ENCODE measurements at places on chromosomes 7 and 10.

GRCh38 chr10:102775935-102776669 lies 32.4 kb downstream of the WBP1L start:
- peak; percentile 70 for DNase-seq

DNA sequence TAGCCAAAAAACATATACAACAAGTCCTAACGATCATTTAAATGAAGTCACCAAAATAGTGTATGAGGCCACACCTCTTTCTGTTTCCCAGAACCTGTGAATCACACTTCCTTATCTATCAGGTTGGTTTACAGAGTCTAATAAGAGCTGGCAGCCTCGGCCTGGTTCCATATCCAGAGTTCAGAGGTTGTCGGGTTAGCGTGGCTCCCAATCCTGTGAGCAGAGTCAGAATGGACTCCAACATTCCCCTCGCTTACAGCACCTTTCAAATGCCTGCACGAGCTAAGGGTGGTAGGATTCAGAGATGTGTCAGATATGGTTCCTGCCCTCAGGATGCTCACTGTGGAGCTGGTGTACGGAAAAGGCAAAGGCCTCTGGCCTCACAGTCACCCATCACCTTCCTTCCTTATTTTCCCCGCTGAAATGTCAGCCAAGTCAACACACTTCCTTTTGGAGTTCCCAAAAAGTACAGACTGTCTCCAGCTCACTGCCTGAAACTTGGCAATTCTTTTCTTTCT lies 6.0 kb downstream of the IL15RA start:
- DNase-seq = peak; percentile 57

DNA sequence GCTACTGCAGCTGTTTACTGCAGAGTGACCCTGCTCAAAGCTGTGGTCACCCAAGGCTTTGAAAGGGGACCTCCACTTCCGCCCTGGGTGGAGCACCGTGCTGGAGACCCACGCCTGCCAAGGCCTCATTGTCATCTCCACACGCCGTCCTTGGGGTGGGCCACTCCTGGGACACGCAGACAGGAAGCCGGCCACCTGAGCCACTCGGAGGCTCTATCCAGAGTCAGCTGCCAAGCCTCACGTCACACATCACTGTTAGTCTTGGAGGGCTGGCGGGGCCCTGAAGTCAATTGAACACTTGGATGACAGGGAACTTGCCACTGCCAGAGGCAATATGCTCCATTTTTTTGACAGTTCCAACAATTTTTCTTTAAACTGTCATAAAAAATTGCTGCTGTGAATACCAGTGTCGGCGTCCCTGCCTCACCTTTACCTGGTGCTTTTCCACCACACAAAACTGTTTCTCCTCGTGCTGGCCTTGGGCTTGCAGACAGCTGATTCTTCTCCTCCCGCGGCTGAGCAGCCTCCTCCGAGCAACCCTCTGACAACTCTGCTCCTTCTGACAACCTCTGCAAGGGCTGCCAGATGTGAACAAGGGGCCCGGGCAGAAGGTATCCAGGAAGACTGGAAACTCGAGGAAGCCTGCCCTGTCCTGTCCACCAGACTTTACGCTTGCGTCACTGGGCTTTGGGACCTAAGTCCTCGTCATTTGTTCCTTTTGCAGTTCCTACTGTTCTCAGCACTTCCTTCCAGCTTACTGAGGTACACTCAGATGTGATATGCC lies 81.9 kb downstream of the EGFR start:
- no peak for DNase-seq

- no peak for DNase-seq
These were observed 4.2 kb upstream of the KCNH2 start for GRCh38 chr7:150982351-150982750.

GRCh38 chr7:67635271-67635670 lies 638.6 kb downstream of the TYW1 start:
- no peak for DNase-seq

DNA sequence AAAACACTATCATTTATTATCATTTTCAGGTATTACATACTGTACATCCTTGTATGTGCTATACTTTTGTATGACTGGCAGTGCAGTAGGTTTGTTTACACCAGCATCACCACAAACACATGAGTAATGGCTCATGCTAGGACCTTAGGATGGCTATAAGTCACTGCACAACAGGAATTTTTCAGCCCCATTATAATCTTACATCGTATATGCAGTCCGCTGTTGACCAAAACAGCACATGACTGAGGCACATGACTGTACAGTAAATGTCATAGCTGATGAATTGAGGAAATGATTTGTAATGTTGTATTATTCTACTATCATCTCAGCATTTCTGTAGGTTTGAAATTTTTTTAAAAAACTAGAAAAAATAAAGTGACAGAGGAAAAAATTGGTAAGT lies 38.6 kb downstream of the BPGM start:
- peak; percentile 54 for DNase-seq

DNA sequence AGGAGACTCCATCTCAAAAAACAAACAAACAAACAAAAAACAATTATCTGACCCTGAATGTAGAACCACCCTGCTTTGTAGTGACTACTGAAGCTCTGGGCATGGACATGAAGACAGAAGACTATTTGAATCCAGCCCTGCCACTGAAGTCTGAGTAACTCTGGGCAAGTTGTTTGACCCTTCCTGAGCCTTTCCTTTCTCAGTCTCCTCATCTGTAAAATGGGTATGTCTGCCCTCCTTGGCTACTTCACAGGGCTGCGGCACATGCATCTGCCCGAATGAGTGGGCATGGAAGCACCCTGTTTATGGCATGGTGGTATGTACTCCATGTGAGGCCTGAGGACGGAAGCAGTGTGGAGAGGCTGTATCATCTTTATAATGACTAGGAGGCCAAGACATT lies 22.2 kb upstream of the MALSU1 start:
- no peak for DNase-seq

- DNase-seq = no peak
These were observed 23.3 kb upstream of the SFTPA2 start for GRCh38 chr10:79583488-79584024.

GRCh38 chr10:63169624-63170023 lies 36.5 kb downstream of the NRBF2 start:
- DNase-seq = no peak

DNA sequence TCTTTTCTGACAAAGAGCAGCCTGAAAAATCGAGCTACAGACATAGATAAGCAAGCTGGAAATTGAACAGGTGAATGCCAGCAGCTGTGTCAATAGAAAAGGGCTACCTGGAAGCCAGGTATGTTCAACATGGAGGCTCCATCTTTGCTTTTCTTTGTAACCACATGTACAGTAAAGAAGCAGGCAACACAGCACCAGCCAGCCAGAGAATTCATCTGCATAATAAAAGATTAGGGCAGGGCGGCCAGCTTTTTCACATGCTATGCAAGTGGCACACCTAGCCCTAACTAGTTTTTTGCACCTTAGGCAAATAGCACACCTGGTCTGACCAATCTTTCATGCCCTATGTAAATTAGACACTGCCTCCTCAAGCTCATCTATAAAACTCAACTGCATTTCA lies 25.7 kb downstream of the COG5 start:
- no peak for DNase-seq

GRCh38 chr7:97187067-97187466 lies 69.6 kb downstream of the SDHAF3 start:
- DNase-seq = no peak

- no peak for DNase-seq
These were observed 184.3 kb downstream of the ADRA2A start for GRCh38 chr10:111261081-111261615.

- DNase-seq = no peak
These were observed 232.2 kb upstream of the TEX47 start for GRCh38 chr7:89027781-89028180.

- no peak for DNase-seq
These were observed 580.1 kb downstream of the CCSER2 start for GRCh38 chr10:84908491-84908890.

DNA sequence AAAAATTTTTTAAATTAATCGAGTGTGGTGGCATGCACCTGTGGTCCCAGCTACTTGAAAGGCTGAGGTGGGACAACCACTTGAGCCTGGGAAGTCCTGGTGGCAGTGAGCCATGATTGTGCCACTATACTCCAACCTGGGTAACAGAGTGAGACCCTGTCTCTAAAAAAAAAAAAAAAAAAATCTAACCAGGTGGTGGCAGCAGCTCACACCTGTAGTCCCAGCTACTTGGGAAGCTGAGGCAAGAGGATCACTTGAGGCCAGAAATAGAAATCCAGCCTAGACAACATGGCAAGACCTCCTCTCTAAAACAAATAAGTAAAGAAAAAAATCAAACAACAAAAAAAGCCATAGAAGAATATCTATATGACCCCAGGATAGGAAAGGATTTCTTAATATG lies 3.6 kb upstream of the MYOF start:
- no peak for DNase-seq

GRCh38 chr10:72719941-72720592 lies 28.1 kb downstream of the MCU start:
- no peak for DNase-seq

- no peak for DNase-seq
These were observed 71.8 kb downstream of the SMURF1 start for GRCh38 chr7:99072126-99072525.

DNA sequence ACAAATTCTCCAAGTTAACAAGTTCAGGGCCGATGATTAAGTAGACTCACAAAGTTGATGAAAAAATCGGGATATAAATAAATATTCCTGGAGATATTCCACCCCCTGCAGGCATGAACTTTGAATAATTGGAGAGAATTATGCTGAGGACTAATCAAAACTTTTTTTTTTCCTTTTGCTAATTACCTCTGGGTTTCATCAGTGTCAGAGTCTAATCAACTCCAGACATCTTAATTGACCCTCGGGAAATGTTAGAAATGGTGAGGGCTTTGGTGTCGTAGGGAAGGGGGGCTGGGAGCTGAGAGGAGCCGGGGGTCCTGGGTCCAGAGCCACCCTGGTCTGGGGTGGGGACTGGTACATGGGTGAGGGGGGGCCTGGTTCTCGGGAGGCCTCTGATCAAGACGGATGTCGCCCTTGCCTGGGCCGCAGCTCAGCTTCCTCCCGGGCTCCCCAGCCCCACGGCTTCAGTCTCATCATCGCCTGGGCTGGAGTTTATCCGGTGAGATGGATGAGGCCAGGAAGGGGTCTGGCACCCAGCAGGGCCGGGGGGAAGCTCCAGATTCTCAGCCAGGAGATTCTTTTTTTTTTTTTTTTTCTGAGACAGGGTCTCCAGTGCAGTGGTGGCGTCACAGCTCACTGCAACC lies 30.4 kb upstream of the ELFN1 start:
- DNase-seq = no peak

DNA sequence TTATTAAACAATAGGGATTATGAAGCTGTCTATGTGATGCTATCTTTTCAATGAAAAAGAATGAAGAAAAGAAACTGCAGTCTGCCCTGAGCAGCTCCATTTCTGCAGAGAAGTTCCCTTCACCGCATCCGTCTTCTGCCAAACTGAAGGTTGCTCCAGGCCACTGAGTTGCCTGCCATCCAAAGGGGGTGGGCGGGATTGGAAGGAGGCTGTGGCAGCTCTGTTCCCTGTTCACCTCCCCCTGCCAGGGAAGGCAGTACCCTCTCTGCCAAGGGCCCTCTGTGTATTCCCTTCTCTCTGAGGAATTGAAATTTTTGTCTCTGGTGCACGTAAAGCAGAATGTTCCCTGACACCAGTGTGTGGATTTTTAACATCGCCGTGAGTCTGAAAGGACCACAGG lies 243.1 kb upstream of the GHITM start:
- no peak for DNase-seq

- no peak for DNase-seq
These were observed 427.4 kb downstream of the PTPRN2 start for GRCh38 chr7:158160199-158160598.

DNA sequence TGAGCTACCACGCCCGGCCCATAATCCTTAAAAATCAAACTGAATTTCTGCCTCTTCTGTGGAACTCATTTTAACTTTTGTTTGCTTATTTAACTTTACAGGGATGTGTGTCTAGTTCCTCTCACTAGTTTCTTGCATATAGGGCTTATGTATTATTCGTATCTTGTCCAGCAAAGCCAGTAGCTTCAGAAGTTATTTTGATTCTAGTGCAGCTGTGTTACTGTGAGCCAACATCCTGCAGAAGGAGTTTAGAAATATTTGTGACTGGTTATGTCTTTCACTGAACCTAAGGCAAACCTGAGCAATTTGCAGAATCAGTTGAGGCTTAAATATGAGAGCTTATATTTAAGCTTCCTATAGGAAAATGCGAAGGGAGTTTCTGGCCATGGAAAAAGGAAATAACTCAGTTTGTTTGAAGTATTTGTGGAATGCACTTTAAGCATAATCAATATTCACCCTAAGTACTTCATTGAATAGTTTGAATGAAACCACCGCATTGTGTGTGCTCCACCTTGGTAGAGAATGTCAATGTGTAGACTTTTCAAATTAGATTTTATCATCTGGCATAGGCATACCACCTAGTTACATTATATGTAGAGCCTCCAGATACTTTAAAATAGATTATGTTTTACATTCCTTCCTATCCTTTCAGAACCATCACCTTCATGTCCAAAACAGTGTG lies 90.8 kb downstream of the MCU start:
- DNase-seq = no peak

DNA sequence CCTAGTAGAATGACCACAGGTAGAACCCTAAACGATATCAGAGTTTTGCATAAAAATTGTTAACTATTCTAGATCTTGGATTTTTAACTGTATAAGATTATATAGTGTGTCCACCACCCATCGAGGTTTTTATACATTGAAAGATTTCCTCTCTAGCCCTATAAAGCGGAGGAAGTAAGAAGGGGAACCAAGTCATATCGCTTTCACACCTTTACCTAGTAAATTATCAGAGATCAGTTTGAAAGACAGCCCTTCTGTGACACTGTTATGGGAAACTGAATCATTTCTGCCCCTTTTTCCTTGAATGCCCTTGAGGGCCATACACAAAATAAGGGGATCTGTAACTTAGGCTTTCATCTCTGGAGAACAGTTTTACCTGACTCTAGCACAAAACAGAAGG lies 8.3 kb upstream of the GPR37 start:
- no peak for DNase-seq

DNA sequence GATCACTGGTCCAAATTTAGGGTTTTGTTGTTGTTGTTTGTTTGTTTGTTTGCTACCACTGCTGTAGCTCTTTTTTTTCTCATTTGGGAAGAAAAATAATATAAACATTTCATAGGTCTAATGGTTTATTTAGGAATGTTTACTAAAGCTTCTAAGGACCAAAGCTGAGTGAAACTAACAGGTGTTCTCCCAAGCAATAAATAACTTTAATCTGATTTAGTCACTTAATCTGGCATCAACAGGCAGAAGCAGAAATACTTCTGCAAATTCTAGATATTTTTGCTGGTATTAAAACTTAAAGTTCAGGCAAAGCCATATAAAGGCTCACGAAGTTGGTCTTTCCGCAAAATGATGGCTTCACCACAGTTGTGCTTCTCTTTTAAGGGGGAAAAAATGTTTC lies 144.5 kb upstream of the YAE1 start:
- DNase-seq = no peak

GRCh38 chr7:44590910-44591309 lies 8.9 kb upstream of the TMED4 start:
- no peak for DNase-seq

Measured in inflammatory macrophage treated with lipopolysaccharide for 1 hour (primary cell).